Inflammatory macrophage treated with lipopolysaccharide for 1 hour (primary cell): ENCODE measurements at places on chromosomes 4 and X.

- no peak for DNase-seq
Observed at GRCh38 chr4:145819101-145819852, 119.3 kb downstream of the ZNF827 start.

GRCh38 chrX:28022371-28022770 is 41.1 kb upstream of the DCAF8L1 start:
- no peak for DNase-seq

DNA sequence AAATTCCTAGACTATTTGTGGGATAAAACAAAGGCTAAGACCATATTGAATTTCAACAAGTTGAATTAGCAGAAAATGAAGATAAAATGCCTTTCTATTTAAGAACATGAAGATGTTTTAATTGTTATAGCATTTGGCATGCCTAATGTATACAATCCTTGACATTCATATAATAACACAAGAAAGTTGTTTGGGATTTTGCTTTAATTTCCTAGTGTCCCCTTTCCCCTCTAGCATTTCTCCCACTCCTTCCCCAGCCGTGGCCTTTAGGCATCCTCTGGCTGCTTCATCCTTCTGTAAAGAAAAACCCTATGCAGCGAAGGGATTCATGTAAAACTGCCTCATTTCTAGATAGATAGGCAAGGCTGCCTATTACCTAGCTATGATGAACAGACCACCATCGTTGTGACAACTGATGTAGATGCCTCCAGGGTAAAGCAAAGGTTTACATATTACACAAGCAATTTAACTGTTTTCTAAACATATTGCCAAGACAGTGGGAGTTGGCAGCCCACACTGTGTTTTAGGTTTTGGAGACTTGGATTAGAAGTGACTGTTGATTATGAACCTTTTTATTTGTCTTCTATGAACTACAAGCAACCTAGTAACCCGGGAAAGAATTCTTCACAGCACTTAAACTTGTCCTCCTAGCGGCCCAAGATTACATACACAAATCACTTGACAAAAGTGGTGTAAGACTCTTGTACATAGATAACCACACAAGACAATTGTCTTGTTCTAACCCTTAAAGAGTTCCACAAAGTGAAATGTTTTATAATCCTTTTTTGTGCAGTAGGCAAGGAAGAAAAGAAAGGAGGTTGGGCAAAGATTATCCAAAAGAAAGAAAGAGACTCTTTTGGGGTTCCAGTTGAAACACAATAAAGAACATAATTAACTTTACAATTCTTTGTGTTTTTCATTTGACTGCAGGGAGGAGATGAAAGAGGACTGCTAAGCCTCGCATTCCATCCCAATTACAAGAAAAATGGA is 59.9 kb downstream of the HHIP start:
- no peak for DNase-seq

DNA sequence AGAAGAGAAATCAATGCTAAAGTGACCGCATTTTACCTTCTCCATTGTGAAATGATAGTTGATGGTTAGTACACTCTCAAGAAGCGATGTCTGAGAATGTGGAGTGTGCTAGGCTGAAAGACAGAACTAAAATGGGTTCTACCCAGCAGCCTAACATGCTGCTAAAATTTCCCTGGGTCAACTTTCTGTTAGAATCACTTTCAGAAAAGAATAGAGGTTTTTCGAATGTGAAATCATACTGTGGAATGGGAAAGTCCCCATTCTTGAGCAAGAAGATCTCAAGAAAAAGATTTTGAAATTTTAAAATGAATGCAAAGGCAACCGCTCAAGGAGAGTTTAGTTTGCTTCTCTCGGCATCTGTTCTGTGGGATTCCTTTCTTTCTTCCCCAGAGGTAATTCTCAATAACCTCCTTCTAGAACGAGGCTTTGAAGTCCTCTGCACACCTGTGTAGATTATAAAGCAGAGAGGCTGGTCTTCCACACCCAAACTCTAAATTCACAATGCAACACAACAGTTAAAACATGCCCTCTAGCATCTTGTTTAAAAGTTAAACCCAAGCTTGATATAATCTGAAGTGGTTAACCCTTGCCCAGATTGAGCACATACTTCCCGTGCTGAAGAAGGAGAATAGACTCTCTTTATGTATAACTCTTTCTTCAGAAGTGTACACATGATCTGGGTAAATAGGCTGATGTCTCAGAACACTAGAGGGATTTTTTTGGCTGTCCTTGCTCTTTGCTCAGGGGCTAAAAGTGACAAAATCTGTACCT is 208.7 kb upstream of the KLF3 start:
- peak; percentile 70 for DNase-seq
